ENCODE measurements at places on chromosomes 16 and 17.
A peak's percentile ranks its signal among the peaks of the same experiment; 100 is the strongest.

GRCh38 chr16:10345629-10346028 is 40.2 kb upstream of the ATF7IP2 start:
- no peak for DNase-seq

DNA sequence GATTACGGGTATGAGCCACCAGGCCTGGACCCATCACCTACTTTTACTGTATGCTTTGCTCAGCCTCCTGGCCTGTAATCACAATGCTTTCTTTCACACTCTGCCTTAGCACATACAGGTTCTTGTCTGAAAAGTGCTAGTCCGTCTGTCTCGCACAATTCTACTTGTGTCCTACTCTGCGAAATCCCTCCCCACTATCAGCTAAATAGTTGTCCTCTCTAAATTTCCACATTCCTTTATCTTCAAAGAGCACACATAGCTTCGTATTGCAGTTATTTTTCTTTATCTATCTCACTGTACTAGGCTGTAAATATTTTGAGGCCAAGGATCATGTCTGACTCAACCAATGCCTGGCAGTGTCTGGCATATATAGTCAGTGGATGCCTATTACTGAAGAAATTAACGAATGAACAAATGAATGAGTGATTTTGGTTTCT is 38.5 kb upstream of the ETV4 start:
- DNase-seq, result no peak

- peak; percentile 35 for DNase-seq
Measured at GRCh38 chr17:78272181-78272913, 40.9 kb downstream of the TMEM235 start.

- no peak for DNase-seq
Measured at GRCh38 chr17:49659661-49660382, 18.1 kb downstream of the SPOP start.

- DNase-seq, result no peak
Measured at GRCh38 chr17:13735861-13736260, 134.1 kb upstream of the HS3ST3A1 start.

- no peak for DNase-seq
Measured at GRCh38 chr16:88015806-88016140, 64.5 kb downstream of the BANP start.

DNA sequence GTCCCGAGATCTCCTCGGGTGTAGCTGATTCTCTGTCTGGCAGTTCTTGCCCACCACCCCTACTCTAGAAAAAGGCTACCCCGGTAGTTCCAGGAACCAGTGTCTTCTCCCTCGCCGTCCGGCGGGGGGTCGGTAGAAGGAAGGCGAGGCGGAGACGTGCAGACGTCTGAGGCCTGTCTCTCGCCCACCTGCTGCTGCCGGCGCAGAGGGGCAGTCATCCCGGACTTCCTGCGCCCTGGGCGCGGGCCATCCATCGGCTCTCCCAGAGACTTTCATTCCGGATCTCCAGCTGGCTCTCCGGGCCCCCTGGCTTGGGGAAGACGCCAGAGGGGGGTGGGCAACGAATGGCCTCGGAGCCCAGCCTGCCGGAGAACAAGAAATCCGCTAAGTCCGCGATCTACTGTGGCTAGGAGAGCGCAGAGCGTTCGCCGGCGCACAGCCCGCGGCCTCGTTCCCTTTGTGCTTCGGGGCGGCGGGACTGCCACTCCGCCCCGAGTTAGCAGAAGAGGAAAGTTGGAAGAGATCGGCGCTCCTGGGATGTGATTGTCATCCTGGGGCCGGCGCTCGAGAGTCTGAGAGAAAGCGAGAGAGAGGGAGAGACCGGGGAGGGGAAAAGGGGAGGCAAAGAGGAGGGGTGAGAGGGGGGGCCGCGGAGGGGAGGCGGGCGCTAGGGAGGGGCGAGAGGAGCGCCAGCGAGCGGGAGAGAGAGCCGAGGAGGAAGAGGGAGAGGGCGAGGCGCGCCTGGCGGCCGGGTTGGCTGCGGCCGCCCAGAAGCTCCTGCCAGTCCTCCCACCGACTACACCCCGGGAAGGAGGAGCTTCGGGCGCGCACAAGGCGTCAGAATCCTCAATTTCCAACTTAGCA is at the start of gene IRX5:
TSS of gene IRX5 (plus strand) at position 861 of the 864 bp plus-strand sequence. CDS start 334 bp downstream, outside the sequence.
- peak; percentile 8 for DNase-seq

DNA sequence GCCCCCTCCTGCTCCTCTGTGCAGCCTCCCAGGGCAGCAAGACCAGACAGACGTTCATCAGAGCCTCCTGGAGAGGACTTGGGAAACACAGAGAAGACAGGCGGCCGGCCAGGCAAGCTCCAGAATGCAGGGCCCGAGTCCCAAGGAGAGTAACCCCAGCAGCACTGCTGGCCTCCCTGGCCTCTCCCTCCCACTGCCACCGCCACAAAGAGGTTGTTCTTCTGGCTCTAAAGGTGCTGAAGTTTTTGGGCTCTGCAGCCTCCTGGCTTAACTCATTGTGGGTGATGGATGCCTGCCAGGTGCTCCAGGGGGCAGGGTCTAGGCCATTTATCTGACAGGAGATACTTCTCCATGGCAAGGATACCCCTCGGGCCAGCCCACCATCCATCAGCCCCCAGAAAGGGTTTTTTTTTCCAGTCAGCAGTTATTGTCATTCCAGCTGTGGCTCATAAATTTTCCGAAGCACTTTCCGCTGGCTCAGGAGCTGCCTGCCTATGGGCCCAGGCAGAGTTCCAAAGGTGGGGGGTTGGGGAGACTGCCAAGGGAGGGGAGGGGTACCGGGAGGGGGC is 32.0 kb upstream of the MRPS23 start:
- no peak for DNase-seq

DNA sequence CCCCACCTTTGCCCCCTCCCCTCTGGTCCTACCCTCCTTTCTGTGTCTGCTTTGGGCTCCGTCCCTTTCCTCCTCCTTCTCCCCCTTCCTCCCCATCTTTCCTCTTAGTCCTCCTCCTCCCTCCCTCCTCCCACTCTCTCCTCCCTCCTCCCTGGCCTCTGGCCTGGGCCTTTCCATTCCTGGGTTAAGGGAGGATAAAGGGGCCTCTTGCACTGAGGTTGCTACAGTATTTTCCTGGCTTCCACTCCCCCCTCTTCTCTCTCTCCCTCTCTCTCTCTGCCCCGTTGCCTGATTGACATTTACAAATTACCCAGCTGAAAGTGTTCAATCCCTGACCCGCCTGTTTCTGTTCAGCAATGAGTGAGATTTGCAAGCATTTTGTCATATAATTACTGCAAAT is 44.0 kb downstream of the MRM1 start:
- no peak for DNase-seq

DNA sequence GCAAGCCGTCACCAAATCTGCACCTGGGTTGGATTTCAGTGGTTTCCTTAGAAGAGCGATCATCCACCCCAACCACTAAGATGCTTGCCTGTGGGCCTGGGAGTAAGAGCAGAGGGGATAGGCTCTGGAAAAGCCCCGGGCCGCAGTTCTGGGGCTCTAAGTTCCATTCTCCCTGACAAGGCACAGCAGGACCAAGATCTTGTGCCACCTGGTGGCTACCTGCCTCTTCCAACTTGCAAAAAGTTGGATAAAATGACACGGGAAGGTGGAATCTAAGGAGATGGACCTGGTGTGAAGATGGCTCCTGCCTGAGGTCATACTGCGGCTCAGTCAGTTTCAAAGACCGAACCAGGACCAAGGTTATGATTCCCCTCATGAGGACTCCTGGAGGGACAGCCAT is 42.3 kb downstream of the ABCC12 start:
- no peak for DNase-seq

- no peak for DNase-seq
Measured at GRCh38 chr16:56483394-56483793, 32.0 kb downstream of the OGFOD1 start.

GRCh38 chr17:47685556-47686275 is 8.2 kb upstream of the TBKBP1 start:
- no peak for DNase-seq

GRCh38 chr16:89200850-89201411 is 594 bp upstream of the SLC22A31 start:
- DNase-seq, result no peak

DNA sequence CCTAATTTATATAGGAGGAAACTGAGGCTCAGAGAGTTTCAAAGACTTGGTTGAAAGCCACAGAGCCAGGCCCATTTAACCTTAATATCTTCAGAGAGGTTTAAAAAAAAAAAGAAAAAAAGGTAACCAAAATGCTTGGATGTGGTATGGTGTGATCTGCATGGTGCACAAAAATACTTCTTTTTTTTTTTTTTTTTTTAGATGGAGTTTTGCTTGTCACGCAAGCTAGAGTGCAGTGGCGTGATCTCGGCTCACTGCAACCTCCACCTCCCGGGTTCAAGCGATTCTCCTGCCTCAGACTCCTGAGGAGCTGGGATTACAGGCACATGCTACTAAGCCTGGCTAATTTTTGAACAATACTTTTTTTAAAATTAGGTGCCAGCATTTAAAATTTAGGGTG is 101.8 kb downstream of the XYLT1 start:
- peak; percentile 10 for DNase-seq

DNA sequence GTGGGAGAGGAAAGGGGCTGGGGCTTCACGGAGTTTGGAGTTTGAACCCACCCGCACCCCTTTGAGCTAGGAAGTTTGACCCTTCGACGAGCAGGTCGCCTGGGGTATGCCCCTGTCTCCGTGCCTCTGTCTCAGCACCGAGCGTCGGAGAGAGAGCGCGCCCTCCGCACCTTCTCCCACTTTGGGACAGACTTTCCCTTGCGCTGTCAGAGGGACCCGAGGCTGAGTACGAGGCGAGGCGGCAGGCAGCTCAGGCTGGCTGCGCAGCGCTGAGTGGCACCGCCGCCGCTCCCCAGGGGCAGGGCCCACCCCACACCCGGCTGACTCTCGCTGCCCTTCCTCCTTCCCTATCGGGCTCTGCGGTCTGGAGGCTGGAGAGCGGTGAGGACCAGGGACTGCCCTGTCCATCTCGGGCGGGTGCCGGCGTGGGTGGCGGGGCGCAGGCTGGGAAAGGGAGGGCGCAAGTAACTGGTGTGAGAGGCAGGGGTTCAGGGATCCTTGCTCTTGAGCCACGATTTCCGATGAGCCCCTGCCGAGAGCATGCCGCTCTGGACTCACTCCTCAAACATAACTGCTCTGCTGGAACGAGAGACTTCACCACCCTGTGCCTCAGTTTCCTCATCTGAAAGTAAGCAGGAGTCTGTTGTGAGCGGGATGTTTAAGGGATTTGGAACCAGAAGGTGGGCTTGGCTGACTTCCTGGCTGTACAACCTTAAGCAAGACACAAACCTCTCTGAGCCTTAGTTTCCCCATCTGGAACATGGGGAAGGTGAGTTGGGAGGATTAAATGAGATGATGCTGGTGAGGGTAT is 981 bp downstream of the BEAN1 start:
- DNase-seq, result no peak

DNA sequence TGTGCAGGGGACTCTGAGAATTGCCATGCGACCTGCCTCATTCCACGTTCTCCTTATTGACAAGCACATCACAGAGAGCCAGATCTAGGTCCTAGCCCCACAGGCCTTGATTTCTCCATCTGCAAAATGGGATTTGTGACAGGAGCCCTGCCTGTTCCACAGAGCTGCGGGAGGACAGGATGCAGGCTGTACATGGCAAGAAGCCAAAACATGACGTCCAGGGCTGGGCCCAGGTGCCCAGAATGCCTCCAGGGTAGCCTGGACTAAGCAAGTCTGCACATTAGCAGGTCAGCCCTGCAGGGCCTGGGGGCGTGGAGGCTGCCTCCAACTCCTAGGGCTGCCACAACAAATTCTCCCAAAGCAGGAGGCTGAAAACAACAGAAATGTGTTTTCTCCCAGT is 235.7 kb upstream of the SDK2 start:
- no peak for DNase-seq

DNA sequence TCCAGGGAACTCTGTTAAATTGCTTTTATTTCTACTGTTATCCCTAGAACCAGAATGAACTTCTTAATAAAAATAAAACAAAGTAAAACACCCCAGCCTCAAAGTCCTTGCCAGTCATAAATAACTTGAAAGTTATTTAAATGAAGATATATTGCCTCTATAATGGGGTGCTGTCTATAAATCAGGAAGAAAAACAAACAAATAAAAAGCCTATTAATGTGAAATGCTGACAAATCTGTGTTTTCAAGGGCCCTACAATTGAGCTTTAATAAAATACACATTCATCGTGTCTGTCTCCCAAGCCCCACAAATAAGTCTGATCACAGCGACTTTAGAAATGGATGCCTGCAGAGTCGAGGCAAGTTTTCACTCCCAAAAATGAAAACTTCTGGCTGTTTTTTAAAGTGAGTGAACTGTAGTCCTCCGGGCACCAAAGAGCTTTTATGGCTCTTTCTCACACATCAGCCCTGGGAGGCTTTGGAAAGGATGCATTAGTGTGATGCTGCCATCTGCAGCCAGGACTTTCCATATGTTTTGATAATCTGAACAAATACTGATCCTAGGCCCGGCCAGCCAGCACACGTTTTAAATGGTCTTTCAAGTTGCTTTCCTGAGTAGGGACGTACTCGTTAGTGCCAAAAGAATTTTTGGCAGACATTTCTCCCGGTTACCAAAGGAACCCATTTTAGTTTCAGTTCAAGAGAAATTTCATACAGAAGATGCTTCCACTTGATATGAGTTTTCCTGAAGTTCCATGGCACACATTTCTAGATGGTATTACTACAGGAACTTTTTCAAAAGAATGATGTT is 16.3 kb downstream of the NACA2 start:
- DNase-seq, result no peak

- DNase-seq, result no peak
Measured at GRCh38 chr17:37513711-37514110, 24.0 kb downstream of the DUSP14 start.

DNA sequence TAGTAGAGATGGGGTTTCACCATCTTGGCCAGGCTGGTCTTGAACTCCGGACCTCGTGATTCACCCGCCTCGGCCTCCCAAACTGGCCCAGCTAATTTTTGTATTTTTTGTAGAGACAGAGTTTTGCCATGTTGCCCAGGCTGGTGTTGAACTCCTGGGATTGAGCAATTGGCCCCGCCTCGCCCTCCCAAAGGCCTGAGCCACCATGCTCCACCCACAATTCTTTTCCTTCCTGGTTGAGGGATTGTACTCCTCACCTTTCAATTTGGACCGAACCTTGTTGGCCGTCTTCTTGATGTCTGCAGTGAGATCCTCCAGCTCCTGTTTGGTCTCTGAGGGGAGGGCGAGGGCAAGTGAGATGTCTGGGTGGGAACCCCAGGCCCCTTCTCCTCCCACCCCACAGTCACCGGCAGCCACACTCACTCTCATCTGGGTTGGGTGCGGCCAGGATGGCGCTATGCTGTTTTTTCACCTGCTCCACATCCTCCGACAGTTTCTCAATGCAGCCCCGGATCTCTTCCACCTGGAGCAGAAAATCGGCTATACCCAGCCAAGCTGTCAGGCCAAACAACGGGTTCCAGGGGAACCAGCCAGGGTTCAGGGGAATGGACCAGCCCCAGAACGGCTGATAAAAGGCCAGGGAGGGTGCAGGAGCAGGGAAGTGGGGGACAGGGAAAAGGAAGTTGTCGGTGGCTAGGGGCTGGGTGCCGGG is 9.6 kb downstream of the STX1B start:
- no peak for DNase-seq

GRCh38 chr17:19316761-19317358 is 45.7 kb downstream of the B9D1 start:
- DNase-seq, result no peak

GRCh38 chr17:29243792-29244191 is 2.9 kb upstream of the CRYBA1 start:
- no peak for DNase-seq
